NCI-H526 (cell line): ENCODE measurements at places on chromosomes 5 and 9.

DNA sequence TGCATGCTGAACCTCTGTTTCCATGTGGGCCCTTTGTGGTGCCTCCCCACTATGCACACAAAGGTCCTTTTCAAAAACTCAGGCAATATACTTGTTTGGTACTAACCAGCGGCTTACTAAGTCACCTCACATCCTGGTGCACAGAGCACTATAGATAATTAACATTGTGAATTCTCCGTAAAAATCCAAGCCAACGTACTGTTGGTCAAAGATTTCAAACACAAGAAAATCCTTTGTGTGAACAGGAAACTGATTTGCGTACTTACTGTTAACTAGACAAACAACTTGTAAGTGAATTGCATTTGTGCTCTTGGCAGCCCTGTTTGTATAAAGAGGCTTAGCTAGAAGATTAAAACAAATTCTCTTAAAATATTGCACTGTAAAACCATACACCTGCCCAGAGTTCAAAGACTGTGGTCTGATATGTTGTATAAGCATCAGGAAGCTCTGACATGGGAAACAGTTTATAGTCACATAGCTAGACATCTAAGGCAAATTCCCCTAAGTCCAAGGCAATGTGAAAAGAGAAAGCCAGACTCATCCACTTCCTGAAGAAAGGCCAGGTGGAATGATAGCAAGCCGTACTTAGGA is 125.0 kb upstream of the SLC12A2 start:
- peak; percentile 79 for DNase-seq

GRCh38 chr5:127068493-127069214 is 4.6 kb downstream of the C5orf63 start:
- no peak for DNase-seq

DNA sequence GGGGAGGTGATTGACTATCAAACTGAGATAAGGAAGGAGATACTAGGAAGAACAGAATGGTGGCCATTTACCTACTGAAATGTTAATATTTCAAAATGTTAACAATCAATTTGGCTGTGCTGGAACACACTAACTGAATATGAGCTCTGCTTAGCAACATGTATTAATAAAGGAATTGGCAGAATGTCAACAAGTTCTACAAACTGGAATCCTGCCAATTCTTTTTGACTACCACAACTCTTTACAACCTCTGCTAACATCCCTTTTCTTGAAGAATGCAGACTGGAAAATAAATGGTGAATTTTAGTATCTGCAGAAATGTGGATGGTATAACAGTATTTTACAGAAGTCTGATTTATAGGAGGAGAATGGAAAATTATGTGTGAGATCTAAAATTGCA is 446.4 kb downstream of the ISL1 start:
- no peak for DNase-seq

GRCh38 chr9:126859111-126859510 is 1.3 kb upstream of the ZBTB34 start:
- DNase-seq: no peak

DNA sequence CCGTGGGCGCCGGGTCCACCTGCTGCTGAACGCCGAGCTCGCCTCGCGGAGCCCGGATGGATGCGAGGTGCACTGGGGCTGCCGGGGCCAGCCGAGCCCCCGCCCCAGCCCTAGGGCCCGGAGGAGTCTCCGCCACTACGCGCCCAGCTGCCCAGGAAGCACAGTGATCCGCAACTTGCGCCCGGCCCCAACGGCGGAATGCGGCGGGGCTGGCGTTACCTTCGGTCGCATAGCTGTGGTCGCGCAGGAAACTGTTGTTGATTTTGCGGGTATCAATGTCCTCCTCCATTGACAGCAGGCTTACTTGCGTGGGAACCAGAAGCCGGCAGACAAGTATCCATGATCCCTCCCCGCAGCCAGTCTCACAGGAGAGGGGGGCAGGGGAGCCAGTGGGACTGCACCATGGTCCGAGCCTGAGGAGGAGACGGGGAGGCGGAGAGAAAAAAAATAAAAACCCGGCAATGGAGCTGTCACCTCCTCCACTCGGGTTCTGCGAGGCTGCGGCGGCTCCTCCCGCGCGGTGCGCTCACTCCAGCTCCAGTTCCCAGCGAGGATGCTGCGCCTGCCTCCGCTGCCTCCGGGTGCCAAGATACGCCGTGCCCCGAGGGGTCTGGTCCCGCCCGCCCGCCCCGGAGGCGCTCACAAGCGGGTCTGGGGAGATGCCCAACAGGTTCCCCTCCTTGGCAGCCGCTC is 628 bp downstream of the PPP2R2B start:
- DNase-seq: no peak

DNA sequence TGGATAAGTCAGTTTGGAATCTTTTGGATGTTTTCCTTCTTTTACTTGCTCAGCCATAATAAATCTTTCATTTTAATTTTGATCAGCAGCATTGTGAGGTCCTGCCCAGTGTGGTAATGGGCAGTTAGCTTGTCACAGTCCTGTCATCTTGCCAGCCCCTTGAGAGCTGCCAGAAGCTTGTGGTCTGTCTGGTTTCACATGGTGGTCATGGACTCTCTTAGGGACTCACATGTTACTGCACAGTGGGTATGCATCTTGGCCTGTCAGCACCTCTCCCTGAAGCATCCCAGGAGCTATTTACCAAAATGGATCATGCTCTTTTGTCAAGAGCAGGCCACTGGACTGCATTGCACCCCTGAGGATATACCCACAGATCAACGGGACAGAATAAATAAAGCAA is 60.3 kb downstream of the DAPK1 start:
- DNase-seq: no peak

GRCh38 chr5:38341641-38342040 is 83.3 kb downstream of the EGFLAM start:
- no peak for DNase-seq

GRCh38 chr5:164051745-164052144 is 546.3 kb downstream of the MAT2B start:
- DNase-seq: no peak

- no peak for DNase-seq
Observed at GRCh38 chr9:11546231-11546630, 933.4 kb upstream of the PTPRD start.

DNA sequence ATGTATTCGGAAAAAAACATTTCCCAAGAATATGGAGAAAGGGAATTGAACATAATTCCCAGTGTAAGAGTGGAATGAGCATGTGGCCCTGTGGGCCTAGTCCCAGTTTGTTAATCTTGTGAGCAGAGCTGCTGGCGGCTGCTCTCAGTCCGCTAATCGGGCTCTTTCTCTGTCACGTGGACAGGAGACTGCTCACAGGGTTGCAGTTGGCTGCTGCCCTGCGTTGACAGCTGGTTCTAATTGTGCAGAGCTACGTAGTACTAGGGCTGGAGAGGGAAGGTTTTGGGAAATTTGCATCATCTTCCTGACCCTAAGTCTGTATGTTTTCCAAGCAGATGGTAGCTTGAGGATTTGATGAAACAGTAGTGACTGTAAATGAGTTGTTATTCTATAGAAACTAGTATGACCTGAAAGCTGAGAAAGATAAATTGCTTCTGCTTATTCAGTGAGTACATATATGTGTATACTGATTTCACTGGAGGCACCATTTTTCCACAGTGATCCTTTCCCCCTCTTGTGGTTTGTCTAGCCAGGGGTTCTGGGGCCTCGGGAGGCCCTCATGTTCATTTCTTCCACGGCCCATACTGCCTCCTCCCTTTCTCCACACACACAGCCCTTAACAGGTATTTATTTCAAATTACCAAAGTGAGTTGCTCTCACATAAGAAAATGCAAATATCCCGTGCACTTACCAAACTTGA is 100.6 kb downstream of the ANGPTL2 start:
- no peak for DNase-seq

DNA sequence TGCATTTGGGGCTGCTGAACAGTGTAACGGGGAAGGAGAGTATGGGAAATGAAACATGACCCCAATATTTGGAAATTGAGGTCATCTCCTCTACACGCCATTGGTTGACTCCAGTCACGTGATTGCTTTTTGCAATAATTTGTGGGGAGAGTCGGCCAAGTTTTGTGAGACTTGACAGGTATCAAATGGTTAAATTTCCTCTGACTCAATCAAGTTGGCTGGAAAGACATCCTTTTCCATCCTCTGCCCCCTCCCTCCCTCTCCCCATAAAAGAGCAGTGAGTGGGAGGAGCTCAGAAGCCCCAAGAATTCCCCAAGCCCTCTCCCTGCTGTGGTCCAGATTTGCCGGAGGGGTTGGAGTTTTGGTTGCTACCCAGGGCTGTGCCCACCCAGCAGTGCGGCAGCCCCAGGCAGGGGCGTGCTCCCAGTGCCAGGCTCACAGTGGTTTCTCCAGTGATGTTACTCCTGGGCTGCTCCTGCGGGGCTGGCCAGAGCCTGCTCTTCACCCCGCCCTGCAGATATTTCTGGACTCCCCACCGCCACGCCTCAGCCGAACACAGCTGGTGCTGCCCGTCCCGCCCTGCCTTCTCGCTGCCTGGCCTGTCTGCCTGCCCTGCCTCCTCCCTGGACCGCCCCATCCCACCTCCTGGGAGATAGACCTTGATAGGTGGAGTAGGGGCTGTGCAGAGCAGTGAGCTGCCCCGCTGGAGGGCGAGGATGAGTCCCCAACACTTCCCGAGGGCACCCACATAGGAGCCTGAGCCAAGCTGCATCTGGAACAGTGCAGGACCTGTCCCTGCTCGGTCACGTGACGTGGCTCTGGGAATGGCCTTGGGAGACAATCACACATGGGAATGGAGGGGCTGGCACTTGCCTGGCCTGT is 3.4 kb downstream of the COL5A1 start:
- no peak for DNase-seq

GRCh38 chr5:54646356-54647101 is 129.0 kb downstream of the SNX18 start:
- no peak for DNase-seq
